Activated T-helper 1 cell treated with Interleukin-2 at 50 U/mL for 16 hours (primary cell): ENCODE measurements at places on chromosomes 12 and 14.

GRCh38 chr12:16154990-16155389, 122.5 kb downstream of the SLC15A5 start:
- no peak for DNase-seq

GRCh38 chr14:39988939-39989338, 556.7 kb upstream of the FBXO33 start:
- no peak for DNase-seq

DNA sequence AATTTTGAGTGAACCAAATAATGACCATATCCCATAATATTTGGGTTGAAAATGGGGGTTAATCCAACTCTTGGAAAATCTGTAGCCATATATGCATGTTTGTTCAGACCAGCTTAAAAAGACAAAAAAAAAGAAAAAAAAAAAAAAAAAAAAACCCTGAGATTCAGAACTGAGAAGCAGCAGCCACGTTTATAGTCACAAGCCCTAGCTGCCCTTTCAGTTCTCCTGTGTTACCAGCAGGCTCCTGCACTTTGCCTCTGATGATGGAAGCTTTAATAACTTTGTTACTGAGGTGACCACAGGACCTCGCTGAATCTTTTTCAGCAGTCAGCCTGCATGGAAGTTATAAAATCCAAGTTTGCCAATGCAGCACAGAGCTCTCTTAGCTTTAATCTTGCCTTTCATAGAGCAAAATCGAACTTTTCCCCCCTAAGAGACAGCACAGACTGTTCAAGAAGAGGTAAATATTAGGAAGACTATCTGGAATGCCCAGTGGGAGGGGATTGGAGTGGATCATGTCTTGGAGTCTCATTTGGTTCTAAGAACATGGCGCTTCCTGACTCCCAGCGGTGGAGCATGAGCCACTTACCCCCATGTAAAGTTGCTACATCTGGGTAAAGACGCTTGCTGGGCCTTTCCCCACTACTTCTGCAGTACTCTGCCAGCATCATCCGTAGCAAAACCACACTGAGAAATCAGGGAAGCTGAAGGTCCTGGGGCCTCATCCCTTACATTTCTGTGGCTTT, 20.6 kb downstream of the GNG2 start:
- no peak for DNase-seq

GRCh38 chr12:92044435-92044834, 101.2 kb downstream of the BTG1 start:
- DNase-seq: no peak

GRCh38 chr14:58912799-58913432, 275.2 kb downstream of the DACT1 start:
- DNase-seq: no peak

GRCh38 chr12:132423251-132423819, 66.6 kb upstream of the FBRSL1 start:
- DNase-seq: no peak

- DNase-seq: peak; percentile 10
Observed at GRCh38 chr12:67943141-67943892, 45.9 kb upstream of the IFNG-AS1 start.

DNA sequence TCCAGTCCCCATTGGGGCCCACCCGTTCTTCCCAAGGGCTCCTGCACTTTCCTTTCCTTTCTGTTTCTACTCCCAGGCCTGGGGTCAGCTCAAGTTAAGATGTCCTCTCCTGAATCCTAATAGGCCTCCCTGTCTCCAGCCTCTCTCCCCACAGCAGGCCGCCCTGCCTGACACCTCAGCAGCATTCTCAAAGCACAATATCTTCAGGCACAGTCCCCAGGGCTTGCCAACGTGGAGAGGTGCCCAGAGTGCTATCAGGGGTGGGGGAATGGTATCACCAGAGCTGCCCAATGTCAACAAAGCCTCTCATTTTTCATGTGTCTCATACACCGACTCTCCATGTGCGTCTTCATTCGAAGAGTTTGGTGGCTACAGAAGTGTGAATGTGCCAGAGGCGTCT, 123.0 kb downstream of the FOXN3 start:
- no peak for DNase-seq

DNA sequence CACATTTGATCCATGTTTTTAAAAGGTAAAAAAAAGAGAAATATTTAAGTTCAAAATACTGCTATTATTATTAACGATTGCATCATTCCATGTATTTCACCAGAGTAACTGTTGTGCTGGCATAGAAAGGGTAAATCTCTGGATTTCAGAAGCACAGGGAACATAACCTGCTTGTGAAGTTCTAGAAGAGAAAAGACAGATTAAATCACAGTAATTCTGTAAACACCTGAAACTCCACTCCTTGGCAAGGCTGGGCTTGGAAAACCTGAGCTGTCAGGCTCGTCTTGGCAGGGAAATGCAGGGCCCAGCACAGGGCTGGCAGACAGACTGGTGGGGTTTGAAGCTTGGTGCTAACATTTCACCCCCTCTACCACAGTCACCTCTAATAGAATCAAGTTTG, 35.1 kb downstream of the SVOP start:
- no peak for DNase-seq

DNA sequence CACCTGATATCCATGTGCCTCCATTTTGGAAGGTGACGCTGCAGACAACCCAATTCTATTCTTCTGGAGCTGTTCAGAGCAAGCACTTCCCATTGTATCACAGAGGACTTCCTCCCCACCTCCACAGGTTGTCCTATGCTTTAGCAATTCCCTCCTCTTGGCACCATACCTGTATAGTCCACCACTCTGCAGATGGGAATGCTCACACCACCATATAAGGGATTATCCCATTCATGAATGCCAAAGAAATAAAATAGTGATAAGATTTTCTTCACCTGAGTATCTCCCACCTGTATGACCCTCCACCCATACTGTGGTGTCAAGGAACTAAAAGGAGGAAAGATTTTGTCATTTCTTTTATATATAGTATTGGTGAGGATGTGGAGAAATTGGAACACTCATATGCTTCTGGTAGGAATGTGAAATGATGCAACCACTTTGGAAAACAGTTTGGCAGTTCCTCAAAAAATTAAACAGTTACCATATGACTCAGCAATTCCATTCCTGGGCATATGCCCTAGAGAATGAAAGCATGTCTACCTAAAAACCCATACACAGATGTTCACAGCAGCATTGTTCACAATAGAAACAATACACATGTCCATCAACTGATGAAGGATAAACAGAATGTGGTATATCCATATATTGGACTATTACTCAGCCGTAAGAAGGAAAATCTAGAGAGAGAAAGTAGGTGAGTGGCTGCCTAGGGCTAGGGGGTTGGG, 75.2 kb downstream of the FIGNL2 start:
- no peak for DNase-seq

DNA sequence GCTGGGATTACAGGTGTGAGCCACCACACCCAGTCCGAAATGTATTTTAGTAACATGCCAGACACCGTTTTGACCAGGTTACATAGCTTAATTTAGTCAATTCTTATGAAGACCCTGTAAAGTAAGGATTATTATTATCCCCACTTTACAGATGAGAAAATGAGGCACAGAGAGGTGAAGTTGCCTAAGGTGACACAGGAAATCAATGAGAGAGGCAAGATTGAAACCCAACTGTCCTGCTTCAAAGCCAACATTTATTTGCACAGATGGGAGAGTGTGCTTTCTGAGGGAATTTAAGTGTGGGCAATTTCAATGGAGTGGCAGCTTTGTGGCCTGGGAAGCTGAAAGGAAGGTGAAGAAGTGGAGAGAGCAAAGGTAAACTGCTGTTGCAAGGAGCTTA, 19.1 kb upstream of the EPS8 start:
- no peak for DNase-seq

GRCh38 chr14:97657609-97658008, 860.4 kb downstream of the VRK1 start:
- DNase-seq: no peak
